Activated naive CD4-positive, alpha-beta T cell treated with Interleukin-2 at 50 U/mL for 16 hours (primary cell): ENCODE measurements at places on chromosomes 5 and 9.

DNA sequence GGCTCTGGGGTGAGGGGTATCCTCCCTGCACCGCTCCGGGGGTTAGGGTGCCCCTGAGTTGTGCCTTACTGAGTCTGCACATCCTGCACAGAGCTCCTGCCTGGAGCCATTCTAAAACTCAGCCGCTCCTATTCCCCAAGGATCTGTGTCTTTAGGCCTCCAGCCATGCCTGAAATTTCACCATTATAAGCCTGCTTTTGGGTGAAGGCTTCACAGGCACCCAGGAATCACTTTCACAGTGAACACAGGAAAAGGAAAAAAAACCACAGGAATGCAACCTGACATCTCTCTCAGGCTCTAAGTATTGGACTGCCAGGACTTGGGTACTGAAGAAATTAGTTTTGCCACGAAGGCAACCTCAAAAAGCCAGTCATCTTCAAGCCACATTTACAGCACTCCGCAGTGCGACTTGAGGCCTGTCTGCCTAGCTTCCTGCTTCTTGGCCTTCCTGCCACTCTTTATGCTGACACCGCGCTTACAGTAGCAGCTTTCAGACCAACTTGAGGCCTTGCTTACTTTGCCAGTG lies 30.9 kb downstream of the GALNT10 start:
- DNase-seq = peak; percentile 53

DNA sequence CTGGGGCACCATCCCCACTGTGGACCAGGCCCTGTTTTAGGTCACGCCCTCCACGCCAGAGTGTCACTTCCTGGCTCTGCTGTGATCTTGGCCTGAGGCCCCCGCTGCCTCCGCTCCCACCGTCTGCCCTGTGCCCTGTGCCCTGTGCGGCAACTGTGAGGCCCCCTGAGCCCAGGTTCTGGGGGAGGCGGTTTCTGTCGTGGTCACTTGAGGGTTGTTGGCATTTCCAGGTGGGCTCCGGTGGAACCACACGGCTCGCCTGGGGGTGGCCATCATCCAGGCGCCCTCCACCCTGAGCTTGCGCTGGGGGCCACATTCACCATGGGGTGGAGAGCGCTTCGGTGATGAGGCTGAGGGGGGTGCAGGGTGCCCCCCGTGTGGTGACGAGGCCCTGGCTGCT lies 6.6 kb downstream of the DPP7 start:
- no peak for DNase-seq

DNA sequence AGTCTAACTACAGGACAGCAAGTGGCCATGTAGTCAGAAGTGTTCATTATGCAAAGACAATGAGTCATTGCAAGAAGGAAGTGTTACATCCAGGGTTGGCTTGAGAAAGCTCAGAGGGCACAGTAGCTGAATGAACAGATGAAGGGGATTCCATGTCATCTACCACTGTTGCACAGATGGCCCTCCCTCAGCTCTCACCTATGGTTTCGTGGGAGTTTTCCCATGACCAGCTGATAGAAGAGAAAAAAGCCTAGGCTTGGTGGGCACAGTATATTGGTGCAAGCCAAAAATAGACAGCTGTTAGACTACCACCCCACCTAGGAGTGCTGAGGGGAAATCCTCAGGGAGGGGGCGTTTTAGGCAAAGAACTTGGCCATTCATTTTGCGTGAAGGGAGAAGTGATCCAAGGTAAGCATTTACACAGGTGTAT lies 217.0 kb downstream of the DMRT2 start:
- DNase-seq = no peak

DNA sequence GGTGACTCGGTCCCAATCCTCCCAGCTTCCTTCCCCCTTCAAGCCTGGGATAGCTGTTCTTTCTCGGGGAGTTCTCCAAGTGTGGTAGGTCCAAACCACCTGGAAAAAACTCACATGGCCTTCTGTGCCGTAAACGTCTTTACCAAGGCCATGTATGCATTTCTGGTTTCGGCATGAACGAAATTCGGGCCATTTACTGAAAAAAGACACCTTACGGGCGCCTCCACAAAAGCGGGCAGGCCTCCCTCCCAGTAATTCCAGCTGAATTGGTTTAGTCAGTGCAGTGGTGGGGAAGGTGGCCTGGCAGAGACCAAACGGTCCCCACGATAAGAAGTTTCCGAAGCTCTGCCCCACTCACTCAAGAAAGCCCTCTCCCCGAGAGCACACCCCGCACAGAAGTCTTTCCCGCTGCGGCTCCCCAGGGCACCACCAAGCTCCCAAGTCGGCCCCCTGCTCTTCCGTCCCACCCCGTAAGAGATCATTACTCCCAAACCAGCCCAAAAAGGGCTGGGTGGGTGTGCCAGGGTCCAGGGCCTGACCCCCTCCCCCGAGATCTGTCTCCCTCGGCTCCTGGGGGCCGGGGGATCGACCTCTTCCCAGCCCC lies 86.3 kb upstream of the MELK start:
- peak; percentile 20 for DNase-seq

DNA sequence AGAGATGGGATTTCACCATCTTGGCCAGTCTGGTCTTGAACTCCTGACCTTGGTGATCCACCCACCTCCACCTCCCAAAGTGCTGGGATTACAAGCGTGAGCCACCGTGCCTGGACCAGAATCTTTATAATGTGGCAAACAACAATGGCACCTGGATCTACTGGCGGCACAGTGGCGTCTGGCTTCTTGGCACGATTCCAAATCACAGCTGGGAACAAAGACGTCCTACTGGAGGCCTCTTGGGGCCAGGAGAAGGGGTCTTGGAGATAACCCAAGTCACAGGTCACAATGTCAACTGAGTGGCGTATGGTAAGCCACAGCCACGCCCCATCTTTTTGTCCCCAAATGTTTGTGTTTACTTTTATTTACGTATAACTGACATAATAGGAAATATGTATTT lies 77.8 kb upstream of the RAPGEF1 start:
- DNase-seq = no peak
